ENCODE measurements at places on chromosomes 11 and 22.

GRCh38 chr22:24831687-24832086 is 25.7 kb downstream of the SGSM1 start:
- DNase-seq, result no peak

GRCh38 chr11:124479561-124479960 is 34.1 kb upstream of the OR8B8 start:
- no peak for DNase-seq

DNA sequence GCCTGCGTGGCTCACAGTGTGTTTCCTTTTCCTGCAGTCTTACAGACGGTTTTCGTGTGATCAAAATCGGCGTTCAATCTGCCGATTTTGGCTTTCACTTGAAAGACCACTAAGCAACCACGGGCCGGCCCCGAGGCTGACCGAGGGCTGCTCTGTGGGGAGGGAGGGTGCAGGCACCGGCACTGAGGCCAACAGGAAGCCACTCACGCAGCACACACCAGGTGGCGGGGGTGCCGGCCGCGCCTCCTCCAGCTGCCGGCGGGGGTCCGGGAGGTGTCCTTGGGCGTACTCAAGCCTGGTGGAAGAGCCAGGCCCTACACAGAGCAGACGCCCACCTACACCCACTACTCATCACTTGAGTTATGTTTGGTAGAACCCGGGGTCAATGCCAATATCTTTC is 14.3 kb downstream of the TOLLIP start:
- DNase-seq, result no peak

- no peak for DNase-seq
Measured at GRCh38 chr11:100869328-100869727, 182.2 kb downstream of the ARHGAP42 start.

GRCh38 chr11:14308897-14309387 is 50.0 kb downstream of the RRAS2 start:
- no peak for DNase-seq

GRCh38 chr22:46146329-46146728 is 4.0 kb upstream of the PPARA start:
- DNase-seq, result no peak

GRCh38 chr11:79308429-79308828 is 132.4 kb downstream of the TENM4 start:
- no peak for DNase-seq

DNA sequence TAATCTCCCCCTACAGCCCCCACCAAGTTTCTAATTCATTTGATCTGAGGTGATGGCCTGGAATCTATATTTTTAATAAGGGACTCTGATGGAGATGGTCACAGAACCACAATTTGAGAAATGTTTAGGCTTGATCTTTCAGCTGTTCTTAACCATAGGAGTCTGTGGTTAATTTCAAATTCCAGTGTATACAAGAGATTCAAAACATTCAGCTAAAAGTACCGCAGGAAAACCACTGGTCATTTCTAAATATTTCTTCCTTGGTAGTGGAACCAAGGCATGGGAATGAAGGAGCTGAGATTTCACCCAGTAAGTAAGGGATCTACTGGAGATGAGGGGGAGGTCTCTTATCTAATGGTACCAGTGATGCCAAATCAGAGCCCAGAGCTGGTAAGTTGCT is 18.3 kb upstream of the GALNT18 start:
- no peak for DNase-seq

DNA sequence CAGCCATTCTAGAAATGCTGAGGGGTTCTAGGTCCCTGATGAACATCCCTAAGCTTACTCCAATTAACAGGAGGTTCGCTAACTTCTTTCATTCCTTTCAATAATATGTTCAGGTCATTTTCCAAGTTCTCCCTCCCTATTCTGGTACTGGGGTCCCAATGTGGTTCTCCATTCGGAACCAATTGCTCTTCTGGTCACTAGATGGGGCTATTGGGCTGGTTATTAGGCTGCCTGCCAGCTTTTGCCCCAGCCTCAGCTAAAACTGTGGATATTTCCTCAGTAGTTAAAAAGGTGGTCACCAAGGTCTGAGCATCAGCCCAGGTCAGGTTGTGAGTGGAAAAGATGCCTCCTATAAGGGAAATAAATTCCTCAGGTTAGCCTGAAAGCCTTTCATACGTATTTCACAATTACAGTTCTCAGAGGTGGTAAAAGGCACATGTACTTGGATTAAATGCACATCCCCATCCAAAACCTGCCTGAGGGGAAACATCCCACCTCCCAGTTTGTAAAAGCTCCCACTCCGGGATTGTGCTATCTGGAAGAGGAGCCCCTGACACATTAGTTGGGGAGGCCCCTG is 161.1 kb upstream of the CCDC179 start:
- no peak for DNase-seq

DNA sequence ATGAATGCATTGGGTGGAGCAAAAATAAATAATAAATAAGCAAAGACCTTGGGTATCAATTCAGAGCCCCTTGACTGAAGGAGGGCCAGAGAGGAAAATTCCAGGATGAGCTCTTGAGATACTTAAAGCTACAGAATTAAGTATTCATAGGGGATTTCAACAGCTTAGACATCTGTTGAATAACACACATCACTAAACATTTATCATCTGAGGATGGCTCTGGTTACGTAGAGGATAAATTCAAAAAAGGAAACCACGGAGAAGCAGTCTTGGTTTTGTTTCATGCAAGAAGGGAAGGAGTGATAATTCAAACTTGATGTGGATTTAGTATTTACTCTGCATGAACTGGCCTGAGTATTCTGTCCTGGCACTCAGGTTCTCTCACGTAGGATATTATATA is 29.8 kb downstream of the ARHGAP42 start:
- no peak for DNase-seq

GRCh38 chr11:90699791-90700400 is 477.0 kb upstream of the CHORDC1 start:
- DNase-seq, result no peak
